EL (cell line): ENCODE measurements at places on chromosomes 3 and 15.
A peak's percentile ranks its signal among the peaks of the same experiment; 100 is the strongest.

DNA sequence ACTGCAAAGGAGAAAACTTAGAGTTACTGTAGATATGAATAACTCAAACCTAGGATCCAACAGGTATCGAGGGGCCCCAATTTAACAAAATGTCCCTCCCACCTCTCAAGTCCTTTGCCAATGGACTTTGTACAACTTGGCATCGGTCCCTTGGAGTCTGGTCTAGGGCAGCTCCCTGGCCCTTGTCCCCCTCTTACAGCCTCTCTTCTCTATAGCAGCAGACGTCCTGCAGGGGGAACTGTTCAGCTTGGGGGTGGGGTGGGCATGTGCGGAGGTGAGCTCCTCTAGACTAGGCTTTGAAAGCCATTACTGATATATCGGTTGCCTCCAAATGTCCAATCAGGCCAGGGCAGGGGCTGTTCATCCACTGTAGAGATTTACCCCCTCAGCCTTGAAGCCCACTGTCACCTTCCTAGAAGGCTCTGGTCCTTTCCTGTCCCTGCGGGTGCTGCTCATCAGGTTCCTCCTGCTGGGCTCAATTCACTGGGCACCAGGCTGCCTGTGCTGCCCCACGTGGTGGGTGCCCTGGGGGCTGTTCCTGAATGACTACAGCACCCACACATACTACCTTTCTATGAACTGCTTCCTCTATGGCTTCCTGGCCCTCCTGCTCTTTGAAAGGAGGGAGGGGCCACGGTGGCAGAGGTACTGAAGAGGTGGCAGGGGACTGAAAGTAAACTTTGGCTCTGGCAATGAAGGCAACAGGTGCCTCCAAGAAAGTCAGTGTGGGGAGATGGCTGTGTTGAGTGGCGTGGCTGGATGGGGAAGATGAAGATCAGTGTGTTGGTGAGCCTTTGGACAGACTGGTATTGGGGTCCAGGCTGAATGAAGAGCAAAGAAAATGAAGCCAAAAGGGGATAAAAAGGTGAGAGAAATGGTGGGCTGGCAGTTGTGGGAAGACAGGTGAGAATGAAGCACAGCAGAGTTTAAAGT lies 78.8 kb upstream of the MEX3B start:
- no peak for DNase-seq

- no peak for DNase-seq
These were observed 236.8 kb upstream of the TPRG1 start for GRCh38 chr3:188934989-188935388.

DNA sequence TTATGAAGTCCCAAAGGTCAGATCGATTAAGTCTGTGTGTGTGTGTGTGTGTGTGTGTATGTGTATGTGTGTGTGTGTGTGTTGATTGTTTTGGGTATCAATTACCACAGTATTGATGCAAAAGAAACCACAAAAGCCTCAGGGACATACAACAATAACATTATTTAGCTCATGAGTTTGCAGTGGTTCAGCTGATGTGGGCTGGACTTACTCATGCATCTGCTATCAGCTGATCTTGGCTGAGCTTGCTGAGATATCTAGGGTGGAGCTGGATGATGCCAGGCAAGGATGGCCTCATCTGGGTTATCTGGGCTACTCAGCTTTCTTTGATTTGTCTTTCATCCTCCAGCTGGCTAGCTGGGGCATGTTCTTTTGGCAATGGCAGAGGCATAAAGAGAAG lies 82.4 kb upstream of the PRR23C start:
- DNase-seq: peak; percentile 28

GRCh38 chr15:66981771-66982170 lies 83.6 kb upstream of the SMAD3 start:
- no peak for DNase-seq

DNA sequence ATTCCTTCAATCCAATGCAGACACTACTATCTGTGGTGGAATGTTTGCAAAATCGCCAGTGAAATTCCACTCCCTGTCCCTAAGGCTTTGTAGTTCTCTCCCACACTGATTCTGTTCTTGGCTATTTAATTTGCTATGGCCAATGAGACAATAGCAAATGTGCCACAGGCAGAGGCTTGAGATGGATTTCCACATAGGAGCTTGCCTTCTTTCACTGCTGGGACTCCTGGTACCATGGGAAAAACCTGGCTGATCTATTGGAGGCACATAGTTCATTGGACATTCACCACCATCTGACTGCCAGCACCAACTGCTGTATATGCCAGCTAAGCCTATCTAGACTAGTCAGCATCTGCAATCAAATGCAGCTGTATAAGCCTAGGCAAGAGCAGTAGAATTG lies 103.8 kb downstream of the NR1D2 start:
- no peak for DNase-seq

- no peak for DNase-seq
These were observed 39.3 kb downstream of the KY start for GRCh38 chr3:134611516-134611915.

DNA sequence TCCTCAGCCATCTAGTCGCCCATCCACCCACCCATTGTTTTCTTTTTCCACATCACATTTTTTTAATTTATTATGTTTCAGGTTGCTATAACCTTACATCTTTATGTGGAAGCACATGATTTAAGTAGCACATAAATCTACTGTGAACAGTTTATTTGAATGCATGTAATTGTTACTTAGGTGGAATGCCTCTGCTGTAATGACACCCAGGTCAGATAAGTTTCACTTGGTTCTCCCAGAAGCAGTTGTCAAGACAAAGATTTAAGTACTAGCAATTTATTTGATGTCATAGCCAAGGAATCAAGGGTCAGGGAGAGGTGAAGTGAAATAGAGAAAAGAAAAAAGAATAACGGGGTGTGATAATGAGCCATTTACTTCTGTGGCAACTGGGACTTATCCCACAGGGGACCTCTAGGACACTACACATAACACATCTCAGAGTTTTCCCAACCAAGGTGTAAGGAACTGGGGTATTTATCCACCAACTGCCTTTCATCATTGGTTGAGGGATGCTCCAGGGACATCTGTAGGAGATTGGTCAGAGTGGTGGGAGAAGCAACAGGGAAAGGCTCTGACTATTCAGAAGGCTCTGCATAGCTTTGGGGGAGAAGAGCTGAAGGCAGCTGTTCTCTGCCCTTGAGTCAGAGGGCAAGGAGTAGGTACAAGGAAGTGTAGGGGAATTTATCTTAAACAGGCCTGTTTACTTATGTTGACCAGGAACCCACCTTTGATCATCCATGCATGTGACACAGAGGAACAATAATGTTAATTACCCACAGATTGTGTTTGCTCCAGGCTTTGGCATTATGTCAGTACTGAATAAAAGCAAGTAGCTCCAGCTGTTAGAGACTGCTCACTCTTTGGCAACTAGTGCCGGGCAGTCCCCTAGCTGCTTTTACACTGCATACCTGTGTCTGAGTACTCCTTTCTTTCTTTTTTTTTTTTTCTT lies 94.8 kb downstream of the CD200R1L start:
- no peak for DNase-seq

GRCh38 chr15:75758071-75758872 lies 45.6 kb upstream of the CSPG4 start:
- DNase-seq: peak; percentile 93

DNA sequence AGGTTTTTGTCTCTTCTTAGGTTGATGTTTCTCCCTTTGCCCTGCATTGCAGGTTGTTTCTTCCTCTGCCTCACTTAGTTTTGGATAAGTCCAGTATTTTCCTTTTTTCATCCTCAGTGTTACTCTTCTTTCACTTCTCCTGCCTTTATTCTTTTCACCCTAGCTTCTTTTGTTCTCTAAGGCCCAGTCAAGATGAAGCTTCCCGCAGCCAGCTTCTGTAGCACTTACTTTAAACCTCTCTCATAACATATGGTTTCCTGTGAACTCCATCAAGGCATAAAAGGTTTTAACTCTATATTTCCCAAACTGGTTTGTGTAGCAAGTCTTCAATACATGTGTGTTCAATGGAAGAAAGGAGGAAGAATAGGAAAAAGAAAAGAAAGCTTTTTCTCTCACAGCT lies 54.1 kb downstream of the TP63 start:
- DNase-seq: no peak

- DNase-seq: no peak
These were observed 4.3 kb upstream of the COPG1 start for GRCh38 chr3:129245141-129245540.

DNA sequence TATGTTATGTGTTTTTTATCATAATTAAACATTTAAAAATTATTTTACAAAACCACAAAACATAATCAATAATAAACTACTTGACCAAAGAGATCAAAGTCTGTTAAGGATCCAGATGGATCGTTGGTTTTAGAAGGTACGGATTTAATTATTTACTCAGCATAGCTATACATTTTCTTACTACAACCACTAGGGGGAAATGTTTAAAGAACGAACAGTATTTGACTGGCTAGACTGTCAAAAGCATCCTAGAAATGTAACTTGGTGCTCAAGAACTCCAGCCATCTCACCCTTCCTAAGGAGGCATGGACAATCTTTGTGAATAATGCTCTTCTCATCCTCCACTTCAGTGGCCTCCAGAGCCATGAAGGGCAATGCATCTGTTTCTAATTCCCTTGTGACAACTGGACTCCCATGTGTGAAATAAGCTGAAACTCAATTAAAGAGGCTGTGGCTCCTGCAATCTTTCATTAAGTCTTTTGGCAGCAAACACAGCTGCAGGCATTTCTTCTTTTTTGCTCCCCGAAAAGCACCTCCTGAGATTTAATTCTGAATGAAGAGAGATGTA lies 94.7 kb upstream of the TUSC7 start:
- DNase-seq: no peak

DNA sequence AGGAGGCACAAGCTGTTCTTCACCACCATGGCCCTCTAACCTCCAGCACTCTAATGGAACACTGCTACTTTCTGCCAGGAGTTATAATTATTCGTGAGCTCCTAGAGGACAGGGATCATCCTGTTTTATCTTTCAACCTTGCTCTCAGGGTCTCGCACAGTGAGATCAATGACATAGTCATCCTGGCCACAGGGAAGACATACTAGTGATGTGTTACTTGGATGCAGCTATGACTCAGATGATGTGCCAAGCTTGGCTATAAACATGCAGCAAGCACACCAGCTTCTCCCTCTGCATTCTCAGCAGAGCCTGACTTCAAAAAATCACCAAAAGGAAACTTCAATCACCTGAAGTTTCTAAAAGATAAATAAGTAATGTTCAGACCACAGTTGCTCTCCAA lies 203.8 kb upstream of the HES1 start:
- DNase-seq: no peak

DNA sequence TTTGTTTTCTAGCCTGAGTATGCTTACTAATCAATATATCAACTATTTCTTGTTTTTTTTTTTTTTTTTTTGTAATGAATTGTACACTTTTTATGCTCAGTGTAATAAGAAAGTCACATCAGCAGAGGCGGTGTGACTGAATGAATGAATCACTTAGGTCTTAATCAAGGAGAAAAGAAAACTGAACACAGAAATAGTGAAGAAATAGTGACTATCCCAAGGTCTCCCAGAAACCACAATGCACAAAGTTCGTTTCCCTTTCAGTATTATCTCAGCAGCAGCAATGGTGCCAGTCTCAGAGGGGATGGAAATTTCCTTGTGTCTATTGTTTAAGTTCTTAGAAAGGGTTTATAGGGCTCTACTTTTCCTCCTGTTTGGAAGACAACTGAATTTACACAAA lies 80.7 kb downstream of the NR1I2 start:
- no peak for DNase-seq
